ENCODE measurements at places on chromosomes 2 and 18.

- no peak for DNase-seq
These were observed 92.1 kb downstream of the TMEM18 start for GRCh38 chr2:584863-585823.

DNA sequence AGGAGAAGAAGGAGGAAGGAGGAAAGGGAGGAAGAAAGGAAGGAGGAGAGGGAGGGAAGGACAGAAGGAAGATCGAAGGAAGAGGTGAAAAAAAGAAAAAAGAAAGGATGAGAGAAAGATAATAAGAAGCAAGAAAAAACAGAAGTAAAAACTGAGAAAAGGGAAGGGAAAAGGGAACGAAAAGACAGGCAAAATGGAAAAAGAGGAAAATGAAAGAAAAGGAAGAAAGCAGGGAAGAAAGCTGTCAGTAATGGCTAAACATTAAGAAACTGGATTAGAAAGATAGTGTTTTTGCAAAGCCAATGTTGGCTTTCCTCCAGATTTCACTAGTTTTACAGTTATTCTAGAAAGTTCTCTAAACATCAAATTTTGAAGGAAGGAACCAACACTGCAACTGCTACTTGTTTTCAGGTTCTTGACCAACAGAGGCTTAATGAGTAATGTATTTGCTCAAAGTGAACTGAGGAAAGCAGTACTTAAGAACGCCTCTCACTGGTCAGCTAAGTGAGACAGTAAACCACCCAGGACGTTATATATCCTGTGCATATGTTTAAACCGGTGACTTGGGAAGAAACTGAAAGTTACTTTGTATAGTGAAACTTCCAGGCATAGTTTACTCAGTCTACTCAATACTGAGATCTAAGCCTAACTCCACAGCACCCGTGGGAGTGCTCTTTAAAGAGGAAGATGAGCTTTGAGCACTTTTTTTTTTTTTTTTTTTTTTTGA lies 286.2 kb upstream of the TRIB2 start:
- DNase-seq, result peak; percentile 25

GRCh38 chr2:113149553-113150257 lies 22.3 kb downstream of the IL1RN start:
- DNase-seq, result no peak

- no peak for DNase-seq
These were observed 25.9 kb downstream of the HS6ST1 start for GRCh38 chr2:128292599-128293425.

DNA sequence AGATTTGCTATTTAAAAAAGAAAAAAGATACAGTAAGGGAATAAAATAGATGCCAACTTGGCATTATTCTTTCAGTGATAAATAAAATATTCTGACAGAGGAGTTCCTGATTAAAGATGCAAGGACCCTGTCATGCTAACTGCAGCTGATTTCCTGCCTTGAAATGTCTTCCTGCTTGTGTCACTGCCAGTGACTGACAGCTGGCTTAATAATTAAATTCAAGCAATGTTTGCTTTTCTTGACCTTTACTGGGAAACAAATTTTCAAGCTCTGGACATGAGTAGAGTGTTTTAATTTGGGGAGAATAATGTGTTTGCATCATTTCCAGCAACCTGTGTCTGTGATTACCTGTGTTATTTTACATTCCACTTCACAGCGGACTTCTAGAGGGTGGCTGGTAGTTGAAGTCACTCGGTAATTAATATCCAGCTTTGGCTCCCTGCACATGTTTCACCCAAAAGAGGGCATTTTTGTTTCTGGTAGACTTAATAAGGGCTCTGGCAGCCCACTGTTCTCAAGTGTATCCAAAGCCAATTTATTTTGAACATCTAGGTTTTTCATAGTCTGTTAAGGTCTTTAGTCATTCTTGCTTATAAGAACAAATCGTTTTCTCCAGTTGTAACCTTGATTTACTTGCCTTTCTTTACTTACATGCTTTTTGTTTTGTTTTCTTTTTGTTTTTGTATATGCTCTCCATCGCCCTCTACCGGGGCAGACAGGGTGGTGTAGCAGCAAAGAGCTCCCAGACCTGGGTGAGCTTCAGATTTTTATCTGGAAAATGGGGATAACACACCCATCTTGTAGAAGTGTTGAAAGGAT lies 48.5 kb upstream of the PROKR1 start:
- peak; percentile 57 for DNase-seq

DNA sequence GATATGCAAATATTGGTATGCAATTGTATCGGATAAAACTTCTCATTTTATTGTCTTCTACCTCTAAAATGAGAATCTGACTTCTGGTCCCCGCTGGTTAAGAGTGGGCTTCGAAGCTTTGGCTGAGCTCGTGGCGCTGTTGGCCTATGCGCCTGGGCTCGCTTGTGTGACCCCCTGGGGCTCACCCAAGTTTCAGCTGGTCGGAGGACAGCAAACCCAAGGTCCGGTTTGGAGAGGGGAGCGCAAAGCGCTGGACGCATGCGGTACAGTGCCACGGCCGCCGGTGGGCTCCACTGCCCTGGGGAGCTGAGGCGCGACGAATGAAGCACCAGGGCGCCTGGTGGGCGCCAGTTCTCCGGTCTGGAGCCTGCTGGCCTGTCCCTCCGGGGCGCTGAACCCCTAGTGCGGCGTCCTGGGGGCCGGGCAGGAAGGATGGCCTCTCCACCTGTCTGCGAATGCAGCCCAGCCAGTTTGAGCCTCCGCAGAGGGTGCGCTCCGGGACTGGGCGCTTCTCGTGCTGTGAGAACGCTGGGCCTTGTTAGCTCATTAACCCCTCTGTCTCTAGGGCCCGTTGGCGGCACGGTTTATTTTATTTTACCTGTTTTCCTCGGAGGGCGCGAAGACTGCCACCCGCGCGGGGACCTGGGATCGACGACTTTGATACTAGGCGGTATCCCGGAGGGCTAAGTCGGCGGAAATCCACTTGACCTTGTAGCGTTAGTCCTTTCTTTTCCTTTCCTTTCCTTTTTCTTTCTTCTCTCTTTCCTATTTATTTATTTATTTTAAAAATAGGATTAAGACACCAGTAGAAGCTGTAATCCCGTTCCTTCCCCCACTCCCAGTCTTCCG lies 10.4 kb downstream of the MEIS1 start:
- peak; percentile 64 for DNase-seq

DNA sequence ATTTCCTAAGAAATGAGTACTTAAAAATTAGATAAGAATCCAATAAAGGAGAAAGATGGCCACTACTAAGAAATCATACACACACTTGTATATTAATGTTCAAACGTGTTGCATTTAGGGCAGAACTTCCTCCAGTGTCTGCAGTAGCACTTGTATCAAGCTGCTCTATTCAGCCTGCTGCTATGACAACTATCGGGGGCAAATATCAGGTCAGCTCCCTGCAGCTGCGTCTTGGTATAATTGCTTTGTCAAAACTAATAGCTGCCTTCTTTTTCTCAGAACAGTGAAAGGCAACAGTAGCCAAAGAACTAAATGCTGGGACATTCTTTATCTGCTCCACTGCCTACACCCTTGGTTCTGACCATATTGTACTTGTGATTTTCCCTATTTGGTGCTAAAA lies 300.7 kb downstream of the NOL4 start:
- DNase-seq, result no peak

GRCh38 chr18:12963069-12963468 lies 15.3 kb downstream of the SEH1L start:
- no peak for DNase-seq

DNA sequence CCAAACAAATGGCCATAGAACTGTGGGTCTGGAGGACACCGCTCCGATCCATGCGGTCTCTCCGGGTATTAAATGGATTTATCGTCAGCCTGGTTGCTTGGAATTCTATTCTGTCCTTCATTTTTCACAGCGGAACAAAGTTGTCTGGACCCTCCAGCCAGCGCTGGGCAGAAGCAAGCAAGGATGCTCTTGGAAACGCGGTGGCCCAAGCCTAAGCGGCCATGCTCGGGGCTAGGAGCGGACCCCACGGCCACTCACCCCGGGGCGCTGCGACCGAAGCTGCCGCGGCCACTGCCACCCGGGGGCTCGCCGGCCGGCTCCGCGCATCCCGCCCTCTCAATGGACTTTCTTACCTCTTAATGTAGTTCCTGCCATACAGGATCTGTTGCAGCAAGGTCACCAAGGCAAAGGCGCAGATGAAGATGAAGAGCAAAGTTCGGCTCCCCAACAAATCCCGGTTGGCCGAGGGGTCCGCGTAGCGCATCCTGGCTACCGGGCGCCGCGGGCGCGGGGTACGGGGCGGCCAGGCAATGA lies 761 bp downstream of the ST8SIA5 start:
- peak; percentile 7 for DNase-seq

GRCh38 chr2:82198809-82199492 lies 1894.4 kb upstream of the LRRTM1 start:
- no peak for DNase-seq

DNA sequence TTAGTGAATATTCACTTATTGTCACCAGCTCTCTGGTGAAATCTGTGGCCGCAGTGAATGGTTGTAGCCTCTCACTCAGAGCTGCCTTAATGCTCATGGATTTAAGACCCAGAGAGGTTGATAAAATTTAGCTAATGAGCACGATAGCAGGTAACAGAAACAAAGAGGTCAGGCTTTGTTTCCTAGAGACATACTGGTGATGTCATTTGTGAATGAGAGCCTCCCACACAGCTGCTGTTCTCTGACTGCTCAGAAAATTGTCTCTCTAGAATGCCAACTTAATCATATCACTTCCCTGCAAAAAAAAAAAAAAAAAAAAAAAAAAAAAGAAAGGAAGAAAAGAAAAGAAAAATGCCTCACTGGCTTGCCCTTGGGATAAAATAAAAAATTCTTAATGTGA lies 411.7 kb upstream of the MYT1L start:
- DNase-seq, result peak; percentile 10

- DNase-seq, result no peak
These were observed 108.8 kb downstream of the RBMS1 start for GRCh38 chr2:160384791-160385190.

GRCh38 chr2:232831496-232831895 lies 38.6 kb upstream of the SNORC start:
- DNase-seq, result no peak

DNA sequence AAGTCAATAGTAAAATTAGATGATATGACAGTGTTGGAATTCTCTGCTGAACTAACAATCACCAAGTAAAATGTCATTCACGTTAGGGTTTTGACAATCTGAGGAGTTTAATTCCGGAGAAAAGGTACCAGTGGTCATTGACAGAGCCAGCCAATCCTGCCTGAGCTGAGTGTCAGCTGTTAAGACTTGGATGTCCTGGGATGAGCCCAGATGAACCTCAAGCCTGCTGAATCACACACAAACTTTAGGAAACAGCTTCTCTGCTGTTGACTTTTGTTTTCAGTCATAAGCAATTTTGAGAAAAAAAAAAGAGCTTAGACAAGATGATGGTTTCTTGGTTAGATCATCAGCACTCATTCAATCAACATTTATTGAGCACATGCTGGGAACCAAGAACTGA lies 600.0 kb upstream of the SLC39A10 start:
- DNase-seq, result no peak

DNA sequence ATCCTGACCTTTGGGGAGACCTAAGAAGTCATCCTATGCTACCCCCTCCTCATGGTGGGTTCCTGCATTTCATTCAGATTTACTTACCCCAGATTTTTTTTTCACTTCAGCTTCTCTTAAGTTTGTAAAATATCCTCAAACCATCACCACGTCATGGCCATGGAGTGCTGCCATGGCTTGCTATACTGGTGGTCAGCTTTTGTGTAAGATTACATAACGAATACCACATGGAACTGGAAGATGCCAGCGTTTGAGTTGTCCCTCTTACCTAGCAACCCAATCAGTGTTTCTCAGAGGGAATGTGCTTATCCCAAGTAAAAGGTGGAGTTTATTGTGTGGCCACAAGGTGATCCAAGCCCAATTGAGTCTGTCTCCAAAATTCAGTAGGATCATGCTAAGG lies 148.6 kb upstream of the ALPP start:
- peak; percentile 35 for DNase-seq

DNA sequence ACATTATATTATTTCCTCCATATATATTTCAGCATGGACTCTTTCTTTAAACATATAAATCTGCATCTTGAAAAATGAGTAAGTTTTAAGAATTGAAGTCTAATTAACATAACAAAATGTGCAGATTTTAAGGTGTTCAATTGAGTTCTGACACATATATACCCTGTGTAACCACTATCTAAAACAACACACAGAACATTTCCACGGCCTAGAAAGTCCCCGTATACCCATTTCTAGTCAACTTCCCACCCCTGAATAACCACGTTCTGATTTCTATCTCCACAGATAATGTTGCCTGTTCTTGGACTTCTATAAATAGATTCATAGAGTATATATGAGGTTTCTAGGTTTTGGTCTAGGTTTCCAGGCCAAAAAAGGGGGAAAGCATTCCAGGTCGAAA lies 87.5 kb downstream of the AAK1 start:
- DNase-seq, result no peak

All from GM23248 (cell line).